ENCODE measurements at places on chromosomes 11 and 22. TPM values are rescaled to one million over a fixed set of nuclear protein-coding genes. Genes with fewer than 3 reads are reported as not detected.

- DNase-seq, result no peak
Observed at GRCh38 chr11:114784891-114785290, 106.6 kb downstream of the NXPE2 start.

GRCh38 chr11:103326070-103326794 lies 217.0 kb downstream of the DYNC2H1 start:
- peak; percentile 51 for DNase-seq

DNA sequence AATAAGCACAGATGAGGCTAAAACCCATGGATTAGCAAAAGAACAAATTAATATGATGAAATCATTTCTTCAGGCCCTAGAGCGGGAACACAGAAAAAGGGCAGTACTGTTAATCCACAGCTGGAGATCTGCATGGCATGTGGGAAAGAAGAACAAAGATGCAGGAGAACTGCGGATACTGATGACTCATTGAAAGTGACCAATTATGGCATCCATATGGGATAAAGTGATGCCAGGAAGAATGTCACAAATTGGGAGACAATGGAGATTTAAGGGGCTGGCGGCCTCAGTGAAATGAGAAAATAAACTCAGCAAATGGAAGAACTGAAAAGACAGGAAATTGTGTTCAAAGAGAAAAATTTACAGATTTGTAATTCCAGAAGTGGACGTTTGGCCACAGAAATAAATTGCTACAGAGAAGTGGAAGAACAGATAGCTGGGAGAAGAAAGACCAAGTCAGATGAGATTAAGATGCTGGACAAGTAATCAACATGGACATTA lies 39.4 kb downstream of the SIK3 start:
- no peak for DNase-seq

The EHF gene
- 41.9 TPM for total RNA-seq

DNA sequence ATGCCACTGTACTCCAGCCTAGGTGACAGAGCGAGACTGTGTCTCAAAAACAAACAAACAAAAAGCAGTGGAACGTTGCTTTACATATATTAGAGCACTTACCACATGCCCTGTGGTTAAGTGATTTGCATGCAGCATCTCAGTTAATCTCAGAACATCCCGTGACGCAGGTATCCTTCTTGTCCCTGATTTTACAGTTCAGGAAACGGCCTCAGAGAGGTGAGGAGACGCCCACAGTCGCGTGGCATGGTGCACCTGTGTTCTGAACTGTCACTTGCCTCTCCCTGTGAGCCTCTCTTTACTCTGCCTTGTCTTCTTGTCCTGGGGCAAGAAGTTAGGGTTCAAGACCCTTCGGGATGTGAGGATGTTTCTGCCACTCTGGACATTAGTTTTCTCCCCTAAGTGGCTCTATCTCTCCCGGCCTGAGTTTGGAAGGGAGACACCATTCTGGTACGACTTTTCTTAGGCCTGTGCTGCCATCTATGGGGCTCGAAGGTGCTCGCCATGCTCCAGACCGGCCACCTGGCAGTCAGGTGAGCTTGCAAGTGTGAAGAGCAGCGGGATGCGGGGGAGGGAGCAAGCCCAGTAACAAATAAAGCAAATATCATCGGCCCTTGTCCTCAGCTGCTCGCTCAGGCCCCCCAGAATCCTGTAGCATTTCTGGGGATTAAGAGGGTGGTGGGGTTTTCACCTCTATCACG lies 25.6 kb downstream of the YWHAH start:
- DNase-seq, result peak; percentile 82

DNA sequence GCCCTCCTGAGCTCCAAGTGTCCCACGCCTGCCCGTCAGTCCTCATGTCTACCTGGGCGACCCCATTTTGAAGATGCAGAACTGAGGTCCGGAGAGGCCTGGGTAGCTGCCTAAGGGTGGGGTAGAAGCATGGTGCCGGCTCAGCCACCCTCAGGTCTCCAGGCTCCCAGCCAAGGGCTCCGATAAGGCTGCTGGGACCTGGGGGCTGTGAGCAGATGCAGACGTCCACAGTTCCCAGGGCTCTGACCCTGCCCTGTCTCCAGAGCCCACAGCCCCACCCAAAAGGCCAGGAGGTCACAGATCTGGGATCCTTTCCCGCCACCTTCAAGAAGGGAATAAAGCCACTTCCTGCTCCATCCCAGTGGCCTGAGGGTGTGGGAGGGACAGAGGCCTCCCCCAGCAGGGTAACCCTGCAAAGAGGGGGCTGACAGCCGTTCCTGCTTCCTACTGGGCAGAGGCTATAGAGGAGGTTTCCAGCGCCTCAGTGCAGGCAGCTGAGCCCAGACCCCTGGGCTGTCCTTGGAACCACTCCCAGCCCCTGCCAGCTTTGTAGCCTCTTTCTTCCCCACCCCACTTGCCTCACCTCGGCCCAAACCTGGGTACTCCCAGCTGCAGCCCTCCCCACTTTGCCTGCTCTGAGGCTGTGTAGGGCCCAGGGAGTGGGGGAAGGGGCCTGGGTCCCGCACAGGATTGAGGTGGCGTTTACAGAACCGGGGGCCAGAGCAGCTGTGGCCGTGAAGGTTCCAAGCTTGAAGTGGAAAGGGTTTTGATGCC lies 85.5 kb downstream of the CDKN1C start:
- no peak for DNase-seq
